ENCODE measurements at places on chromosomes 13 and 19.

DNA sequence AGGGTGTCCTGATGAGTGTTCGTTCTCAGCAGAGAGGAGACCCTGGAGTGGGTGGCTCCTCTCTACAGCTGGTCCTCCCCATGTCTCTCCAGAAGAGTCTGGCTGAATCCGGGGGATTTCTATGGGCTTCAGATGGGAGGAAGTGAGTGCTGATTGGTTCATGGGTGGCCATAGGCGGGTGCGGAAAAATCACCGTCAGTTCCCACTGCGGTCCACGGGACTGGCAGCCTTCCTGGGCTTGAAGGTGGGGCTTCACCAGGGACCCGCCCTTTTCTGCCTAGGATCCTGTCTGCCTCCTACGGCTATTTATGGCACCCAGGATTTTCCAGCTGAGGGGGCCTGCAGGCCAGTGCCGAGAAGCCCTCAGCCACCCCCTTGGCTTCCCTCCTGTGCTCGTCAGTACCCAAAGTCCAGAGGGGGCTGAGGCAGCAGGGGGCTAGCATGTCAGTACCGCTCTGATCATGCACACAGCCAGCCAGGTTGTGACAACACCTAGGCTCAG, 18.4 kb downstream of the CPB2 start:
- DNase-seq = no peak

GRCh38 chr19:17772172-17772571, 20.9 kb downstream of the FCHO1 start:
- DNase-seq = no peak

DNA sequence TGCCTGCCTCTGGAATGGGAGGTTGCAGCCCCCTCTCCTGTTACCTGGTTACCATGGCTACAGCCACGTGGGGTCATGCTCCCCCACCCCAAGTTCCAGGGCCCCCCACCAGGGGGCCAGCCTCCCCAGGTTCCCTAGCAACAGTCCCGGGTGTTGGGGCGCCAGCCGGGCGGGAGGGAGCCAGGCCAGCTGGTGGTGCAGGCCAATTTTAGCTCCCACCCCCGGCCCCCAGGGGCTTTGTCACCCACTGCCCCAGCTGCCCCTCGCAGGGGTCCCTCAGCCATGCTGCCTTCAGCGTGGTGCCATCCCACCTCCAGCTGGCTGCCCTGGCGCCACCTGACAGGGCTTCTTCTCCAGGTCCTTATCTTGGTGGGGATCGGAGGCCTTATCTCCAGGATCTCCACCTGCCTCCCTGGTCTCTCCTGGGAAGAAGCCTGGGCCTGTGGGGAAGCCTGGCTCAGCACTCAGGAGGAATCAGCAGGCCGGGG, 3.0 kb downstream of the MARK4 start:
- no peak for DNase-seq

DNA sequence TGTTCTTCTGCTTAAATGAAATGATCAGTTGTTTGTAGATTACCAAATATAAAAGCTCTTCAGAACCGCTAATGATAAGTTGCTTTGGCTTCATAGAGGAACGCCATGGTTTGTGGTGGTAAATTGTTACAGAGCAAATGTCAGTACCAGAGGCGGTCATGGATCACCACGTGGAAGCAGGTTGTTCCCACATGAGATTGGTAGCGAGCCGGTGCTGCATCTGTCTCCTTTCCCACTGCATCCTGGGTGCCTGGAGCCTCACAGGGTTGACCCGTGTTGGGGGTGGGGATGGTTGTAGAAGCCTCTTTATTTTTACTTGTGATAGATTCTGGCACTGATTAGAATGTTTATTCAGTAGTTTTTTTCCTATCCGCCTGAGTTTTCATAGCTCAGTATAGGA, 14.7 kb downstream of the GARRE1 start:
- DNase-seq = no peak

DNA sequence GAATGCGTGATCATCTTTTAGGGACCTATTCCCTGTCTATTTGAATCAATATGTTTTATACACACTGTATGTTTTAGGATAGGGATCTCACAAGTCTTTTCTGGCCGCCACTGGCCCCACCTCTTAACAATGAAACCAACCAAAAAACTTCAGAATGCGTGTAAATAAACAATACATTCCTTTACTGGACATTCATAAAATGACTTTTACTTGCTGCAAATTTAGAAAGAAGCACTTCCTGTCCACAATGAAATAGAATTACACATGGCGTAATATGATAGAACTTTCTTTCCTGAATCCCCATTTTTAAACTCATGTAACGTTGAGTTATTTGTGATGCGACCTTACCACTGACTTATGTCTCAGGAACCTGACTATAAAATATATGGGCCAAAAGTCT, 233.6 kb downstream of the SLITRK6 start:
- no peak for DNase-seq

DNA sequence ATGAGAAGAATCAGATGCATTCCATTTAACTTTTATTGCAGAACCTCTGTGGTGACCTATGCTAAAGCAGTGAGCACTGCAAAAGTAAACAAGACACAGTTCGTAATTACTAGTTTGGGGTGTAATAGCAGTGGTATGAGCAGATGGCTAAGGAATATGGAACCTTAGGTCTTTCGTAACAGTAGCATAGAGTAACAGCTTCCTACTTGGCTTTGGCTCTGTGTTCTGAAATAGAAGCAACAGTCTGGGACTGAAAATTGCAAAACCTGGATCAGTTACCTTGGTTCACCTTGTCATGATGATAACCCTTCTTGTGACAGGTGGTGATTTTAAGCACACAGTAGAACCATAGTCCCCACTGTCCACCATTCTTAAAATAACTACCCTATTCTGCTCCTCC, 303.4 kb downstream of the GPC6 start:
- no peak for DNase-seq

DNA sequence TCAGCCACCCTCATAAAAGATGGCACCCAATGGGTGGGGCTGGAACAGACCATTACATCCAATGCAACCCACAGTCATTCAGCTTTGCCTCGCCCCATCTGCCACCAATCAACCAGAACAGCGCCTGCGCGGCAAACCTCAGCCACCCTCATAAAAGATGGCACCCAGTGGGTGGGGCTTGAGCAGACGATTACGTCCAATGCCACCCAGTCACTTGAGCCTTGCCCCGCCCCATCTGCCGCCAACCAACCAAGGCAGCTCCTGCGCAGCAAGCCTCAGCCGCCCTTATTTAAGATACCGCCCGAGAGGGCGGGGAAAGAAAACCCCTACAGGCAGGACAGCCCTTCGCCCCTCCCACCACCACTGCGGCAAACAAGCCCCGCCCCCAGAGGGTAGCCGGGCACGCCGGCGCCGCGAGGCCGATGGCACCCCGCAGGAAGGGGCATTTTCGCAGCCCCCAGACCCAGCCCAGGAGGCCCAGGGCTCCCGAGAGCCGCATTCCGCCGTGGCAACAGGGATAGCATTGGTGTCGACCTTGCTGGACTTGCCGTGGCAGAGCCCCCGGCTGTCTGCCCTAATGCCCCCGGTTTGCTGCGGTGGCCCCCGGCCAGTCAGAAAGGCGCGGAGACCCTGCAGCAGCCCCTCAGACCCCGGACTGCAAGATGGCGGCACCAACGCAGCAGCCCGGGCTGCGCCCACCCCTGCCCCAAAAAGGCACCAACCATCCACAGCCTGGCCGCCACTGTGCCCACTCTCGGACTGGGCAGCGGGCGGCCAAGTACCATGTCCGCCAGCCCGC, 675 bp downstream of the PEG3 start:
- DNase-seq = peak; percentile 94

DNA sequence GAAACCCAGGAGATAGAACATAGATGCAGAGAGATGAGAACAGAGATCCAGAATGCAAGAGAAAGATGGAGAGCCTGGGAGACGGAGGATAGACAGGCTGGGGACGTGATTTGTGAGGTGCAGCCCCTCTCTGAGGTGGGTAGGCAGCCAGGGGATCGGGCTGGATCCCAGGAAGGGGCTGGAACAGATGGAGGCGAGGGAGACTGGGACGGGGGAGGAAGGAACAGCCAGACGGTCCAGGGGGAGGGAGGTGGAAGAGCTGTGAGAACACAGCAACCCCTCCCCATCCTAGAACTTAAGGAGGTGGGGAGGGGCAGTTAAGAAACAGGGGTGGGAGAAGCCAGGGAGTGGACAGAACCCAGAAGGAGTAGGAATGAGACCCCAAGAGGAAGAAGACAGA, 3.1 kb downstream of the SLC17A7 start:
- no peak for DNase-seq

DNA sequence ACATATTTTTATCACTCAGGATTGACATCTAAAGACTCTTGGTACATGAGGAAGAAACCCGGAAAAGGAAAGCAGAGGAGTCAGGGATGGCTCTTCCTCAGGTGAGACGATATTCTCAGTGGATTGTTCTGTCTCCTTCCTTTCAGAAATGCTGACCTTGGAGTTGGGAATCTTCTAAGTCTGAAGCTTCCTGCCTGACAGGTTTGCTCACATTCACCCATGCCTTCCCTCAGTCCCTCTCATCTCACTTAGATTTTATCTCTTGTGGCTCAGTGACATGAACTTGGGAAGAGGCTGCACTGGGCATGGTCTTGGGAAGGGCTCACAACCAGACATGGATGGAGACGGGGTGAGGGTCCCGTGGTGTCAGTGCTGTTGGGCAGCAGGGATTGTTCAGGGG, 6.7 kb downstream of the ZNF525 start:
- no peak for DNase-seq

DNA sequence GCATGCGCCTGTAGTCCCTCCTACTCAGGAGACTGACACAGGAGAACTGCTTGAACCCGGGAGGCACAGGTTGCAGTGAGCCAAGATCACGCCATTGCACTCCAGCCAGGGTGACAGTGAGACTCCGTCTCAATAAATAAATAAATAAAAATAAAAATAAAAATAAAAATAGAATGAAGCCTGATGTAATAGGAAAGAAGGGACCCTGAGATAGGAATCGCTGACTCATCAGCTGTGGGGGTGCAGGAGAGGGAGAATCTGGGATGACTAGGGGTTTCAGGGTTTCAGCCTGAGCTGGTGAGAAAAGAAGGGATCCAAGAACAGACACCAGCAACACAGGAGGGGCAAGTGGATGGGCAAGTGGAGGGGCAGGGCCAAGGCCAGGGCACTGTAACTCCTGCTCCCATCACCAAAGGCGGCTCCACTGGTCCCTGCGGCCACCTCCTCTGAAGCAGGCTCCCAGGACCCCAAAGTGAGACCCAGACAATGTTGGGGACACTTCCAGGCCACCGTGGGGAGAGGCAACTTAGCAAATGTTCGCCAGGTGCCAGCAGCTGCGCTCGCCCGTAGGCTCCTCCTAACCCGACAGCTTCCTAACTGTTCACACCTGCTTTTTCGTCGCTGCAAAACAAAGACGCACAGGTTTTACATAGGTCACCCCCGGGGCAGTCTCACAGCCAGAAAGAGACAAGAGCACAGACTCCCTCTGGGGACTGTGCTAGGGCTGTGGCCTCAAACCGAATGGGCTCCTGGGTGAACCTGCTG, 1.2 kb downstream of the HAUS8 start:
- DNase-seq = no peak

- DNase-seq = no peak
These were observed 43.0 kb upstream of the UBL3 start for GRCh38 chr13:29893438-29893837.

DNA sequence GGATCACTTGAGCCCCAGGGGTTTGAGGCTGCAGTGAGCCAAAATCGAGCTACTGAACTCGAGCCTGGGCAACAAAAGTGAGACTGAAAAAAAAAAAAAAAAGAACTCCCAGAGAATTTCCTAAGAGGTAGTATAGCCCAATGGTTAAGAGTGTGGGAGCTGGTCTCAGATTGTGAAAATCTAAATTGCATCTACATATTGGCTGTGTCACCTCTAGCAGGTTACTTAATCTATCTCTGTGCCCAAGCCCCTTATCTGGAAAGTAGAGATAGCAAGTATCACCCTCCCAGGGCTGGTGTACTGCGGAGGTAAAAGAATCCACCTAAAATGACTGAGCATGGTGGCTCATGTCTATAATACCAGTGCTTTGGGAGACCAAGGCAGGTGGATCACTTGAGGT, 3.7 kb upstream of the PLAUR start:
- no peak for DNase-seq

- no peak for DNase-seq
These were observed 125.2 kb downstream of the RAB20 start for GRCh38 chr13:110436276-110436675.

GRCh38 chr13:19606737-19607136, 26.7 kb upstream of the MPHOSPH8 start:
- DNase-seq = no peak

- DNase-seq = no peak
These were observed 287 bp upstream of the B3GLCT start for GRCh38 chr13:31199527-31199848.

- DNase-seq = no peak
These were observed 67.1 kb upstream of the KPNA3 start for GRCh38 chr13:49859560-49859959.

GRCh38 chr13:80630685-80631121, 289.8 kb upstream of the SPRY2 start:
- DNase-seq = peak; percentile 42

DNA sequence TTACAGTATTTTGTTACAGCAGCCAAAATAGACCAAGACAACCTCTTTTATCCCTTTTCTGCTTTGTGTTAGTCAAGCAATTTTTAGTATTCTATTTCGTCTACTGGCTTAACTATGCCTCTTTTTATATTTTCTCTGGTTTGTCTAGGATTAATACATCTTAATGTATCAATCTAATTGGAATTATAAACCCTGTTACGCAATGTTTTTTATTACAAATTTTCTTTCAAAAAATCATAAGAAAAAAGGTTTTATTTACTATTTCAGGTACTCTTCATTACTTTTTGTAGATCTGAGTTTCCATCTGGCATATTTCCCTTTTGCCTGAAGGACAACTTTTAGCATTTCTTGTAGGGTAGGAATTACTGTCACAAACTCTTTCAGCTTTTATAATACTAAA, 275.3 kb downstream of the DIAPH3 start:
- DNase-seq = no peak

All from hindlimb muscle (tissue), 1 donor.